ENCODE measurements at places on chromosomes 5 and 9.

DNA sequence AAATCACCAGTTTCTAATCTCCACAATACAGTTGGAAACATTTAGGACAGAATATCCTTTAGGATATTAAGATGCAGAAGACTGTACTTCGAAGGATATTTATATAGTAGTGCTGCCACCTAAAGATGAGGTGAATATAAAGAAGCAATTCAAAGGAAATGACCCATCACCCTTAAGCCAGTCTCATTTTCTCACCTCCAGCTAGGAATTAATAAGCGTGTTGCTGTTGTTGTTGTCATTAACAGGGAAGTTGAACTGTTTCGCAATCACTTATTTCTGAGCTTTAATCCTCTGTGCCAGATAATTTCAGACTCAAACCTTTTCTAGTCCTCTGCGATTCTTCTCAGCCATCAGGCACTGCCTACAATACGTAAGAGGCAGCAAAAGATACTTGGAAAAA lies 7.8 kb upstream of the PURA start:
- no peak for DNase-seq

GRCh38 chr9:99474186-99474585 lies 252.1 kb downstream of the SEC61B start:
- no peak for DNase-seq

DNA sequence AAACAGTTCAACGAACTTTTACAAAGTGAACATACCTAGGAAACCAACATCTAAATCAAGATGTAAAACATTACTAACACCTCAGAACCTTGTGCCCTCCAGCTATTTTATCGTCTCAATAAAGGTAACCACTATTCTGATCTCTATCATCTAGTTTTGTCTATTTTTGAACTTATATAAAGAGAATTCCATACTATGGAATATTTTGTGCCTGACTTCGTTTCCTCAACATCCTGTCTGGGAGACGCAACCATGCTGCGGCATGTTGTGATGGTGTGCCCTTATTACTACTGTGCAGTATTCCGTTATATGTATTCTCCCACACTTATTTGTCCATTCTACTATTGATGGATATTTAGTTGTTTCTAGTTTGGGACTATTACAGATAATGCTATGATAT lies 99.2 kb downstream of the NR6A1 start:
- no peak for DNase-seq

- no peak for DNase-seq
Measured at GRCh38 chr9:91948597-91949391, 1.2 kb downstream of the ROR2 start.

DNA sequence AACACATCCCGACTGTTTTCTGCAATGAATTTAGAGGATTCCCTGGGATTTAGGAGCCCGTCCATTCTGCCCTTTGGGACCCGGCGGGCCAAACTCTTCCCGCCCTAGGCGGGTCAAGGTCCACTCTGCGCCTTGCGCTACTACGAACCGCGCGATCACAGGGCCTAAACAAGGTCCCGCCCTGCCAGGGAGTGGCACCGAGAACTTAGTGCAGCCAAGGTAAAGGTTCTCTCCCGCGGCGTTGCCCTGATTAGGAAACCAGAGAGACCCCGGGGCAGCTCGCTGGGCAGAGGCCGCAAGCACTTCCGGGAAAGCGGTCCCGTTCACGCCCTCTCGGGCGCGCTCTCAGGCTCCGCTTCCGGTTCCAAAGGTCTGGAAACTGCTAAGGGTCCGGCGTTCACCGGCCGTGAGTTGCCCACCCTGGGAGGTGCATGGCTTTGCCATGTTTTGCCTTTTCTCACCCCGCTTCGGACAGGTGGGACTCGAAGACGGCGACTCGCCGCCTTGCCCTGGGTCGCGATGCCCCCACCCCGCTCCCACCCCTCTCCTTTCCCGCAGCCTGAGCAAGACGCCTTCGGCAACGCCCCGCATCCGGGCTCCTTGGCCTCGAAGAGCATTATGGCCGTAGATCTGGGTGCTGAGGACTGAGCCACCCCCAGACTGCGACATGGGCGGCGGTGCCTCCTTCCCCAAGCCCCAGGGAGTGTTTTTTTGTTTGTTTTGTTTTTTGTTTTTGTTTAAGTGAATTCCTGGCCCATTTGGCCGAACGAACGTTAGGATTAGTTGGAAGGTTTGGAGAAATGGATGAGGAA lies 23.4 kb downstream of the HNRNPK start:
- no peak for DNase-seq

DNA sequence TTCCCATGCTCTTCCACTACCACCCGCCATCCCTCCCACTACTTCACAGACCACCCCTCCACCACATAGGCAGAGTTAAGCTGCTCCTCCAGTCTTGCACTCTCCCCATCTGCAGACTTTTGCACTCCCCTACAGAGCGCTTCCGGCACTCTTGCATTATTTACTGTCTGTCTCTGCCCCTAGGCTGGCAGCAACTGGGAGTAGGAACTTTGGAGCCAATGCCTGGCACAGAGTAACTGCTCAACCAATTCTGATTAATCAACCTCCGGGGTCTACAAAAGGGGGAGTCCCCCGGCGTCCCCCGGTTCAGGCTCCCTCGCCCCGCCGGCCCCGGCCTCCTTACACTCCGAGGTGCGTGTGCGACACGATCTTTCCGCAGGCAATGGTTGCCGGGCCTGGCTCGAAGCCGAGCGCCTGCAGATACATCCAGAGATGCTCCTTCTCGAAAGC lies 498 bp downstream of the HAUS6 start:
- DNase-seq = no peak

- DNase-seq = no peak
Measured at GRCh38 chr5:333945-334344, 12.4 kb downstream of the AHRR start.

DNA sequence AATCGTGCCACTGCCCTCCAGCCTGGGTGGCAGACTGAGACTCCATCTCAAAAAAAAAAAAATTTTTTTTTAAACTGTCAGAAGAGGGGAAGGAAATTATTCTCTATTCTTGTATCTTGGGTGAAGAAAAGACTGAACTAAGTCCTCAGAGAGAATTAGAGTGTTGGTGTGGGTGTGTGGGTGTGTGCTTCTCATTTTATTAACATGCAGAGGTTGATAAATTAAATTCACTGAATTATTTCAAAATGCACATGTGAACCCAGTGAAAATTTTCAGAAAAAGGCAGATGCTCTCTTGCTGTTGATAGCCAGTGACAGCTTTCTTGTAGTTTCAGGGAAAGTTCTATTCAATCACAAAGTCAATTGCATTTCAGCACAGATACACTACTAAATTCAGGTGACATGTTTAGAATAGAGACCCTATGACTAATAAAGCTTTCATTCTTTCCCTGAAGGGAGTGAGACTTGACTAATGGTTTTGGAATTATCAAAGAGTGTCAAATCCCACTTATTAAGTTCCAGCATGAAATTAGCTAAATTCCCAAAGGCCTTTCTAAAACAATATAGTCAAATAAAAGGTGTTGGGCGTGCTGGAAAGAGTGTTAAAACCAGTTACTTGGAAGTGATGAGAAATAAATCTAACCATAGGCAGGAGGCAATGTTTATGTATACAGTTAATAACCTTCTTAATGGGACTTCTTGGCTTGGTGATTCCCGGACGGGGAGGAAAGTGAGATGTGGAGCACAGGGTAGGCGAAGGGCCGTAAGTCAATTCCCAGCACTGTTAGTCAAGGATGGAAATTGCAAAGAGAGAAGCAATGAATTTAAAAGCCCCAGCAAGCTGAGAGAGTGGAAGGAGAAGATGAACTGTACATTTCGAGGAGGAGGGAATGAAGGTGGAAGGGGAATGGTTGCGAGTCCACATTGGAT lies 103.2 kb upstream of the SPATA31D4 start:
- DNase-seq = no peak

DNA sequence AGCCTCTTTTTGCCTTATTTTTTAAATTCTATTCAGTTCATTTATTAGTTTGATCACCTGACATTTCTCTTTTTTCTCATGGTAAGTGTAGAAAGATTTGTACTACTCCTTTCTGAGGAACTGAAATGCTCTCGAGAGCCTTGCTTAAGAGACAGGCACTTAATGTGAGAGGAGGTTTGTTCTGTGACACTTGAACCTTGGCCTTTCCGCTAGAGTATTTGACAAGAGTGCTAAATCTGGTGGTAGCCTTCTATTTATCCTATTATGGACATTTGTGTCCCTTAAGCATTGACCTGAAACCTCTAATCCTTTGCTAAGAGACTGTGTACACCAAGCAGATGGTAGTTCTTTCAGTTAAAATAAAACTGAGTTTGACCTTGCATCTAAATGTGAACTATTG lies 805.0 kb upstream of the PTPRD start:
- DNase-seq = no peak

DNA sequence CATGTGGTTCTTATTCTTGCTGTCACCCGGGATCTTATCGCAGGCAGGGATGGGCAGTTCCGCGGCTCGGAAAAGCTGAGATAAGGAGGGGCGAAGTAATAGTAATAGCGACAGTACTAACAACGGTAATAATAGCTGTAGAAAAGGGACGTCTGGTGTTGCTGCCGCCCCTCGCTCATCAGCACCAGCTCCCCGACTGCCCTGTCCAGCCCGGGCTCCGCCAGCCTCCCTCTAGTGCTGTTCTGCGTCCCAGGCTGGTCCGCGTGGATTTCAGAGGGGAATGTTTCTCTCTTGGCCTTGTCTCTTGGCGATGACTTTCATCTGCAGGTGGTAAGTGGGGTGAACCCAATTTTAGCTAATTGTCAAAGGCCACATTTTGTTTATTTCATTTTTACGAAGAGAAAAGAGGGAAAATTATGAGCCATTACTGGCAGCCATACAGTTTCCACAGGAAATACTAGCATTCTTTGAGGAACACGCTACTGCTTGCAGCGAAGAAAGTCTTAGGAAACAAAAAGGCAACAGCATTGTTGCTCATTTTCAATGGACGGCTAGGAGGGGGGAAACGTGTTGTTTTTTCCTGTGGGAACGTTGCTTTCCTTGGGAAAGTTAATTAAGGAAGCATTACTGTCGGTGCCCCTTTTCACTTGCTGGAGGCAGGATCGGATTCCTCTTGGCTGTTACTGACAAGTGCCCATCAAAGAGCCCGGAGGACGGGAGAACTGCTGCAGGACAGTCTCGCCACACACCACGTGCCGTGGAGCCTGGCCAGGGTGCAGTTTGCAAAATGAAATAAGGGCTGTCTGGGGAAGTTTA lies 762 bp downstream of the SNCAIP start:
- no peak for DNase-seq

- DNase-seq = no peak
Measured at GRCh38 chr5:177548495-177548894, 5.9 kb downstream of the FAM193B start.

GRCh38 chr9:6123416-6123815 lies 92.2 kb upstream of the IL33 start:
- no peak for DNase-seq

DNA sequence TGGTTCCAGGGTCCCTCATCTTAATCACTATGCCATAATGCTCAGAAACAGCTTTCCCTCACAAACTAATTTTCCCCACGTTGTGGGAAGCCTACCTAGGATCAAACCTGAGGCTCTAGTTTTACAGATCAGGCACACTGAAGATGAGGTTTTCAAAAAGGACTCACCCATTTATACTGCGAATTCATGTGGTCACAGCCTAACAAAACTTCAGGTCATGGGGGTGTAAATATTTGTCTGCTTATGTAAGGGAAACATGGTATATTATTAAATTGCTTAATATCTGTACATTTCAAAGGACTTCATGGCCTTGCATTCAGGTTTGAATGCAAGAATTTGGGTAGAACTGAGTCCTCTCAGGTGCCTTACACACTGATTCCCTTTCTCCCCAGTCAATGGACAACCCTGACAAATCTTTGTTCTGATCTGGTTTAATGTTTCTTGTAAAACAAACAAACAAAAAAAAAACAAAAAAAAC lies 12.1 kb downstream of the ZFAND5 start:
- DNase-seq = no peak

DNA sequence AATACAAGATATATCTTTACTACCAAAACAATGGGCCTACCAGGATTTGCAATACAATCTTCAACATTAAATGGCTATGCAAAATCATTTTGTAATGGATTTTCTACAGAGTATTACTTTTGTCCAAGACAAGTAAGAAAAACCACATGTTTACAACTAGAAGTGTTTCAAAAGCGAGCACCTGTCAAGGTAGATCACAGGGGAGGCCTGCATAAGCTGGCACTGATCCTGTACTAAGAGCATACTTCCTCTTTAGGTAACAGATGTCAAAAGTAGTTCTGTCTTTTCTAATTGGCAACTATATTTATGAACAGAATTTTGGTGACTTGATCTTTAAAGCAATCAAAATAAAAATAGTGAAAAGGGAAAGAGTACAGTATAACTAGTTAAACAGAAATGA lies 249.0 kb downstream of the MLLT3 start:
- DNase-seq = no peak

- DNase-seq = no peak
Measured at GRCh38 chr9:123957168-123957721, 27.3 kb upstream of the DENND1A start.

DNA sequence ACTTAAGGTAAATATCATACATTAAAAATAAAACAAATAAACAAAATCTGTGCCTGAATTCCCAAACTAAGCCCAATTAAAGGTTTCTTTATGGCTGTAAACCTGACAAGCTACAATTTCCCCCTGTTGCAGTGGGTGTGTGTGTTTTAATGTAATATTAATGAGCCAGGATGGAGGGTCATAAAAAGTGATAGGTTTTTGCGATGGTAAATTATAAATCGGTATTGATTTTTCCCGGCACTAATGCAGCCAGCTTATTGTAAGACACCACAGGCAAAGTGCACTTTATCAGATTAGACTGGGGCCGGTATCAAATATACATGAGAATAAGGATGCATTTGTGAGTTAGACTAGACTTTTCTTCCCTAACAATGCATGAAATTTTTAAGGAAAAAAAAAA lies 120.4 kb downstream of the EBF1 start:
- no peak for DNase-seq

DNA sequence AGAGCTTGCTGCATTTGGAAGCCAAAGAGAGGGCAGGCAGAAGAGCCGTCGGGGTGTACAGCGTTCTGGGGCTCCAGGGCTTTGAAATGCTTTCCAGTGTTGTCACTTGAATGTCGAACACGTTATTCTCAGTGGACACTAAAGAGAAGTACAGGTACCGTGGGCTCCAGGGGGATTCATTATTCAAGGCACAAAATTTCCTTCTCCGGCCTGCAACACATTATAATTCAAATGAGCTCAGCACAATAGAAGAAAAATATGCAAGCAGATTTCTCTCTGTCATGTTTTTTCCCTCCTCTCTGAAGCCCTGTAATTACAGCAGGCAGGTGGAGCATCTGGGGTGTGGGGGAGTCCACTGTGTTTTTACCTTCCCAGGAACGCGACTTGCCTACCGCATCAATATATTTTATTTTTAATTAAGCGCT lies 293.1 kb downstream of the ZSWIM6 start:
- no peak for DNase-seq

DNA sequence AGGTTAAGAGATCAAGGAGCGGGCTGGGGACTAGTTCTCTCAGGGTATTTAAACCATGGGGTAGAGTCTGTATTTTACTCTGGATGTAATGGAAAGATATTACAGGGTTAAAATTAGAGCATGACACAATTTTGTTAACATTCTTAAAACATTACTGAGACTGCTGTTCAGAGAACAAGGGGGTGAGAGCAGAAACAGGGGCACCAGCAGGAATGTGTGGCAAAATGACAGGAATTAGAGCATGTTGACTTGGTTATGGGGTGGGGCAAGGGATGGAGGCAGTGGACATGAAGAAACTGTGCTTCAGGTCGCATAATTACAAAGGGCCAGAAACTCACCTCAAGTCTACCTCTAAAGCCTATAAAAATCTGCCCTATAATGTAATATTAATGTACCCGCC lies 75.0 kb downstream of the TMEM232 start:
- DNase-seq = no peak

GRCh38 chr9:76292658-76293057 lies 101.6 kb downstream of the RFK start:
- DNase-seq = no peak

GRCh38 chr9:87854580-87854955 lies 28.1 kb upstream of the SPATA31E1 start:
- DNase-seq = no peak
